NCI-H1048 (cell line): ENCODE measurements at places on chromosomes 13 and 19.

GRCh38 chr19:35265900-35266519, 2.8 kb upstream of the USF2 start:
- DNase-seq: no peak

GRCh38 chr13:110217811-110218210, 89.1 kb downstream of the COL4A1 start:
- DNase-seq: no peak

GRCh38 chr13:88085036-88085435, 413.9 kb downstream of the SLITRK5 start:
- DNase-seq: no peak

DNA sequence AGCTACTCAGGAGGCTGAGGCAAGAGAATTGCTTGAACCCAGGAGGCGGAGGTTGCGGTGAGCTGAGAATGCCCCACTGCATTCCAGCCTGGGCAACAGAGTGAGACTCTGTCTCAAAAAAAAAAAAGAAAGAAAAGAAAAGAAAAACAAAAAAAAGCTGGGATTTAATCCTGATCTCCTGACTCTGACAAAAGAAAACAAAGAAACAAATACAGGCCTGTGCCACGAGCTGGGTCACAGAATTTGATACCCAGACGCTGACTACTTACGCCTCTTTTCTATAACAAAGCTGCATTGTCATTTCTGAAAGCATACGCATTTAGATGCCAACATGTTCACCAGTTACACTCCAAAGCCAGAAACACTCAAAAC, 18.2 kb upstream of the GTF2F2 start:
- no peak for DNase-seq

DNA sequence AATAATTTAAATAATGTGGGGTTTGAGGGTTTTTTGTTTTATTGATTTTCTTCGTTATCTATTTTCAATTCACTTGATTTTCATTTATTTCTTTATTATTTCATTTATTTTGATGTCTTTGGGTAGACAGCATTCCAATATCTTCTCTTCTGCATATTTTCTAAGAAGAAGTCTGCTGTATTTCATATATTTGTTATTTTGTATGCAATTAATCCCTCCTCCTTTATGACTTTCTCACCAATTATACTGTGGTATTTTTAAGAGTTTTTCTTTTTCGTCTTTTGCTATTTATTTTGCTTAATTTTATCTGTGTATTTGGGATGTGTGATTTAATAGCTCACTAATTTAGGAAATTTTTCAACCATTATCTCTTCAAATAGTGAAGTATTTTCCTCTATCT, 1444.4 kb upstream of the MIR17HG start:
- no peak for DNase-seq

DNA sequence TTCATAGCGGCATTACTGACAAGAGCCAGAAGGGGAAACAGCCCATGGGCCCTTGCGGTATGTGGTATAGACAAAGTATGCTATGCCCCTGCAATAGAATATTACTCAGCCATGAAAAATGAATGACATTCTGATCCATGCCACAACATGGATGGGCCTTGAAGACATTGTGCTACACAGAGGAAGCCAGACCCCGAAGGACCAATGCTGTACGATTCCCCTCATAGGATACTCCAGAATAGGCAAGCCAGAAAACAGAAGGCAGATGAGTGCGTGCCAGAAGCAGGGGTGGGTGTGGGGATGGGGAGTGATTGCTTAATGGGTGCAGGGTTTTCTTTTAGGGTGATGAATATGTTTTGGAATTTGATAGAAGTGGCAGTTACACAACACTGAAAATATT, 342.0 kb downstream of the TEX29 start:
- no peak for DNase-seq

- DNase-seq: no peak
Measured at GRCh38 chr19:20611866-20612265, 46.3 kb upstream of the ZNF737 start.

DNA sequence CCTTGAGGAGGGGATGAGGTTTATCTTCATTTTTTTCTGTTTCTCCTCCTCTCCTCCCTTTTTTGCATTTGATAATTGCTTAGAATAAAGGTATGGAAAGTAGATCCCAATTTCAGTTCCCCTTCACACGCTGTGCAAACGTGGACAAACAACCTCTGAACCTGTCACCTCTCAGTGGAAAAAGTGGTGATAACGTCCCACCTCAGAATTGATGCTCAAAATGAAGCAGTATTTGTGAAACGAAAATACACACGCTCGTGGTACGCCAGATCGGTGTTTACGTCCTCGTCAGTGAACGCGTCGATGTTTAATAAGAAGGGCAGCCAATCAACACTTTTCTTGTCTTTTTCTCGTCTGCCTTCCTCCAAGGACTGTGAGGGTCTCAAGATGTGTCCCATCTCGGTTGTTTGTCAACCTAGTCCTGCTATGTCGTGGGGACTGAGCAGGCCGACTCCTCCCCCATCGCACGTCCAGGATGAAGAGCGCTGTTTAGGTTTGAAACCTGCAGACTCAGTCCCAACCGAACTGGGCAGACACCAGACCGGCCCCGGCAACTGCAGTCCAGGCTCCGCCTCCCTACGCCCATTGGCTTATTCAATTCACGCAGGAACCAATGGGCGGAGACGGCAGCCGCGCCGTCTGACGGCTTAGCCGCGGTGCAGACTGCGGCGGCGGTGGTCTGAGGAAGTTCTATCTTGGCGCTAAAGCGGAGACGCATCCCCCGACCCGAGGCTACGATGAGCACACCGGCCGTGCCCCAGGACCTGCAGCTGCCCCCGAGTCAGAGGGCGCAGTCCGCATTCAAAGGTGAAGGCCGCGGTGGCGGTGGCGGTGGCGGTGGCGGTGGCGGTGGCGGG, at the start of gene CKAP2:
Gene CKAP2, plus strand, starts transcription at position 659 of the 857 bp plus-strand sequence. Its CDS starts 79 bp downstream, at position 738.
- DNase-seq: peak; percentile 68

- no peak for DNase-seq
Measured at GRCh38 chr19:17156947-17157302, 58.2 kb upstream of the USE1 start.

DNA sequence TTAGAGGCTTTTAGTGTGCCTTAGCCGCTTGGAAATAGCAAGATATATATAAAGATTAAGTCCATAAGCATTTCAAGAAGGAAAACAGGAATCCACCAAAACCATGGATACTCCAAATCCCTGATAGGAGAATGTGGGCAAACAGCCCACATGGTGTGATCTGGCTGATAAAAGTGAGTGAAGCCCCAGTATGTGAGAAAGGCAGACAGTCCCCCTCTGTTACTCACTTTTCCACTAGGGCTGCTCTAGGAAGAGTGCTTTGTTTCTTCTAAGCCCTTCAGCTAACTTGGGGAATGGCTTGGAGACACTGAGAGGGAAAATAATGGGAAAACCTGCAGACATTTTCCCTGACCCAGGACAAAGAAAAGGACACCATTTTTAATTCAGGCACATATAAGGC, 802.3 kb upstream of the PRR20A start:
- no peak for DNase-seq

- no peak for DNase-seq
Measured at GRCh38 chr13:109776575-109776974, 9.8 kb downstream of the IRS2 start.

GRCh38 chr13:79445968-79446645, 34.8 kb upstream of the NDFIP2 start:
- no peak for DNase-seq
